ENCODE measurements at places on chromosomes 7 and 10. TPM values are rescaled to one million over a fixed set of nuclear protein-coding genes. Genes with fewer than 3 reads are reported as not detected.

Gene HYAL4
- not detected for polyA plus RNA-seq

Gene SPDYE11
- not detected for polyA plus RNA-seq

Gene SYNPO2L
- polyA plus RNA-seq, result 0.63 TPM

Gene NPC1L1
- polyA plus RNA-seq, result 6.1 TPM

Gene HIBADH
- 32.5 TPM for polyA plus RNA-seq

Gene NPSR1
- polyA plus RNA-seq, result not detected

Gene NUPR2
- 3.3 TPM for polyA plus RNA-seq

Gene CCDC172
- not detected for polyA plus RNA-seq

Gene PAPOLB
- not detected for polyA plus RNA-seq

Gene PRKCQ
- polyA plus RNA-seq, result 1.3 TPM

Gene CYP2W1
- not detected for polyA plus RNA-seq

Gene ANKRD30A
- not detected for polyA plus RNA-seq

Gene ADCY1
- polyA plus RNA-seq, result 0.20 TPM
